Thymus (tissue), 14 donors: ENCODE measurements at places on chromosomes 6 and 20. TPM values are rescaled to one million over a fixed set of nuclear protein-coding genes. Genes with fewer than 3 reads are reported as not detected.

- no peaks in the 10 kb centered on the region for H3K36me3 ChIP-seq
- H3K4me3 ChIP-seq, result no peak overlapping the region
- no peak overlapping the region for H3K27ac ChIP-seq
- H3K4me1 ChIP-seq, result no peaks in the 10 kb centered on the region
- H3K27me3 ChIP-seq, result no peaks in the 10 kb centered on the region
Observed at GRCh38 chr6:145339089-145339488, 396.2 kb downstream of the EPM2A start.

Gene ETV7
- total RNA-seq, result 4.4 TPM

DNA sequence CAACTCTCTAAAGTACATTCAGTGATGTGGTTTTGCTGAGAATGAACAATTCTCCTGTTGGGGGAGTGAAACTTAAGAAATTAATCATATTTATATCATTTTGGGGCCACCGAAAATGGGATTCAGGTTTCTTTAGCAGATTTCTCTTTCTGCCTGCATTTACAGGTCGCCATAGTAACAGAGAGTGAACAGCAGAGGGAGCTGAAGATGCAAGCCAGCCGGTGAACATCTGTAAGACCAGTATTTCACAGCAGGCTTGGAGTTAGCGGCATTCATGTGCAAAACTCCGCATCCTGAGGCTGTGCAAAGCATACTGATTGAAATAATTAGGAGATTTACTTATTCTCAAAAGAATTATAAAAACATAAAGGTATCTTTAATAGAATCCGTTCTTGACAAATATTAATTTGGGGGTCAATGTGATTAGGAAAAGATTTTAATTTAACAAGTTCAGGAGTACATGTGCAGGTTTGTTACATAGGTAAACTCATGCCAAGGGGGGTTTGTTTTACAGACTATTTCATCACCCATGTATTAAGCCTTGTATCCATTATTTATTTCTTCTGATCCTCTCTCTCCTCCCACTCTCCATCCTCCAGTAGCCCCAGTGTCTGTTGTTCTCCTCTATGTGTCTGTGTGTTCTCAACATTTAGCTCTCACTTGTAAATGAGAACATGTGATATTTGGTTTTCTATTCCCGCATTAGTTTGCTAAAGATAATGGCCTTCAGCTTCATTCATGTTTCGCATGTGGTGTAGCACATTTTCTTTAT lies 17.8 kb upstream of the HSF2 start:
- no peaks in the 10 kb centered on the region for H3K4me1 ChIP-seq
- H3K36me3 ChIP-seq, result no peaks in the 10 kb centered on the region
- DNase-seq, result peak; percentile 65
- H3K27ac ChIP-seq, result no peak overlapping the region
- no peaks in the 10 kb centered on the region for H3K27me3 ChIP-seq

GRCh38 chr6:170237999-170238740 lies 52.7 kb downstream of the DLL1 start:
- no peaks in the 10 kb centered on the region for H3K36me3 ChIP-seq
- no peak overlapping the region for H3K27ac ChIP-seq
- DNase-seq, result no peak
- peaks cover 8% of the 10 kb centered on the region for H3K27me3 ChIP-seq
- H3K4me3 ChIP-seq, result no peak overlapping the region
- H3K4me1 ChIP-seq, result no peaks in the 10 kb centered on the region

DNA sequence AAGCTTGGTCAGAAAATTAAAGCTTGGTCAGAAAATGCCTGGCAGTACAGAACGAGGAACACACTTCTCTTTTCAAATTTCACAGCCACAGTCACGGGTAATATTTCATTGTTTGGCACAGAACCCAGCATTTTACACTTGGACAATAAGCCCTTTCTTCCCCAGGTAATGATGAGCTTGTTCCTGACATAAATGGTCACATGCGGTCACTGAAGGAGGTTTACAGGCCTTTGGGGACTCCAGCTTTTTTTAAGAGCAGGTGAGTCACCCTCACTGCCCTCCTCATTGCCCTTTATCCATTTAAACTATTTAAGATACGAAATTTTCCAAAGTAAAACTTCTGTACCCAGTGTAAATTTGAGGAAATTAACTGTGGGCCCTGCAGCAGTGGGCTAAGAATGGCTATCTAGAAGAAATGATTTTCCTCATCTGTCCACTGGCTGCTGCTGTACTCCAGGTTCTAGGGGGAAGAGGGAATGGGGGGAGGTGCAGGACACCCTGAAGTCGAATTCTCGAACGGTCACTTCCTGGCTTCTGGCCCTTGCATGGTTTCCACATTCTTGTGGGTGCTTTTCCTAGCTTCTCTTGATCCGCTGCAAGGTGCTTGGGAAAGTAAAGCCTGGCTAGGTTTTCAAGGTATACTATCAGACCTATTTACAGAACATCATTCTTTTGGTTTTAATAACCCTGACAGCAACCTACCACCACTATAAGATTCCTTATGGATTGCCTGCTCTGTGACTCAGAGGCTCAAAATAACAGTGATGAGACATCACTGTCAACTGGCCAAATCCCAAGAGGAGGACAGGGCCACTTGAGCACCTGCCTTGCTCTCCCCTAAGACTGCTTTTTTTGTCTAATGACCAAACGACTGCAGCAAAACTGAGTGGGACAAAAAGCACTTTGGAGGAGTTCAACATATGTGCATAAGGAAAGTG lies 75.8 kb downstream of the PREP start:
- no peak for DNase-seq
- no peak overlapping the region for H3K4me3 ChIP-seq
- peaks cover 70% of the 10 kb centered on the region for H3K36me3 ChIP-seq
- H3K27me3 ChIP-seq, result no peaks in the 10 kb centered on the region
- H3K27ac ChIP-seq, result no peak overlapping the region
- no peaks in the 10 kb centered on the region for H3K4me1 ChIP-seq

Gene RAET1G
- total RNA-seq, result not detected

Gene LAMP5
- total RNA-seq, result 0.99 TPM

DNA sequence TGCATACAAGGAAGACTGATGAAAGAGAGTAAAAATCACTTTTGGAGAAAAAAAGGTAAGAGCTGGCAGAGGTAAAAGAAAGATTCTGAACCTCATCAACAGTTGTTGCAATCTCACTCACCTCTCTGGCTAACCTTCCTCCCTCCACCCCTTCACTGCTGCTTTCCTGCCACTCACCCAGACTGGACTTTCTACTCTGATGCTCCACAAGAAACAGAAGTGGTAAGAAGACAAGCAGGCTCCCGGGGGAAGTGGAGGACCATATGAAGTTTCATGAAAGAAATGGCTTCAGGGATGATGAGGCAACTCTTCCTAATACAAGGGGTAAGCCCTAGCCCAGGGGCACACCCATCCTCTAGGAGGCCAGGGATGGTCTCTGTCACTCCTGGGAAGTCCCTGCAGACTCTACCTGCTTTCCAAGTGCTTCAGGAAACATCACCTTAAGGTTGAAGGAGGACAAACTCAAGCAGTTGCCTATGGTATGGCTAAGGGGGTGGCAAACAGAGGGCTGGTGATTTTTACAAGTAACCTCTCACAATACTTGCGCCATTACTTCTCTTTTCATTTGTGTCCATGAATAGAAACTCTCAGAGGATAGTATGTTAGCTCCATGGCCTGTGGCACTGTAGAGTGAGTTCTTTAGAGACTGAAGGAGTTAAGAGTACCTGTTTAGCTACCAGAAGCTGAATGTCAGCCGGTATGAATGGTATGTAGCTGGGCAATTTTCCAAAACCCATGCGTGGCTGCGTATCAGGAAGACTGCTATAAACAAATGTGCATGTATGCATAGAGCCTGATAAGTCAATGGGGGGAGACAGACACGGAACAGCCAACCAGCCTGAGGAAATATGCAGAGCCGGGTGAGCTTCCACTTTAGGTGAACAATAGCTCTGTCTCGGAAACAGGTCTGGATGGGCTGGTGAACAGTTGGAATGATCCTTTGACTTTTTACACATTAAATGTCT lies 112.0 kb downstream of the BACH2 start:
- H3K27me3 ChIP-seq, result no peaks in the 10 kb centered on the region
- peaks cover 3% of the 10 kb centered on the region for H3K36me3 ChIP-seq
- no peak overlapping the region for H3K4me3 ChIP-seq
- no peak for DNase-seq
- peaks cover 17% of the 10 kb centered on the region for H3K4me1 ChIP-seq

- peaks cover 55% of the 10 kb centered on the region for H3K4me1 ChIP-seq
- H3K36me3 ChIP-seq, result no peaks in the 10 kb centered on the region
Observed at GRCh38 chr6:14540276-14540675, 422.7 kb downstream of the CD83 start.

GRCh38 chr20:23690581-23690980 lies 1.7 kb upstream of the CST4 start:
- no peaks in the 10 kb centered on the region for H3K4me1 ChIP-seq
- no peaks in the 10 kb centered on the region for H3K36me3 ChIP-seq
- H3K27ac ChIP-seq, result no peak overlapping the region
- H3K4me3 ChIP-seq, result no peak overlapping the region

GRCh38 chr6:26309731-26310142 lies 55.3 kb upstream of the BTN3A2 start:
- no peak overlapping the region for H3K27ac ChIP-seq
- peaks cover 17% of the 10 kb centered on the region for H3K4me1 ChIP-seq
- H3K4me3 ChIP-seq, result no peak overlapping the region
- no peaks in the 10 kb centered on the region for H3K36me3 ChIP-seq

Gene RIMS1
- total RNA-seq, result 0.14 TPM

- H3K4me1 ChIP-seq, result no peaks in the 10 kb centered on the region
- DNase-seq, result no peak
- no peak overlapping the region for H3K27ac ChIP-seq
- no peaks in the 10 kb centered on the region for H3K27me3 ChIP-seq
Observed at GRCh38 chr6:45714006-45714730, 301.5 kb downstream of the CLIC5 start.

DNA sequence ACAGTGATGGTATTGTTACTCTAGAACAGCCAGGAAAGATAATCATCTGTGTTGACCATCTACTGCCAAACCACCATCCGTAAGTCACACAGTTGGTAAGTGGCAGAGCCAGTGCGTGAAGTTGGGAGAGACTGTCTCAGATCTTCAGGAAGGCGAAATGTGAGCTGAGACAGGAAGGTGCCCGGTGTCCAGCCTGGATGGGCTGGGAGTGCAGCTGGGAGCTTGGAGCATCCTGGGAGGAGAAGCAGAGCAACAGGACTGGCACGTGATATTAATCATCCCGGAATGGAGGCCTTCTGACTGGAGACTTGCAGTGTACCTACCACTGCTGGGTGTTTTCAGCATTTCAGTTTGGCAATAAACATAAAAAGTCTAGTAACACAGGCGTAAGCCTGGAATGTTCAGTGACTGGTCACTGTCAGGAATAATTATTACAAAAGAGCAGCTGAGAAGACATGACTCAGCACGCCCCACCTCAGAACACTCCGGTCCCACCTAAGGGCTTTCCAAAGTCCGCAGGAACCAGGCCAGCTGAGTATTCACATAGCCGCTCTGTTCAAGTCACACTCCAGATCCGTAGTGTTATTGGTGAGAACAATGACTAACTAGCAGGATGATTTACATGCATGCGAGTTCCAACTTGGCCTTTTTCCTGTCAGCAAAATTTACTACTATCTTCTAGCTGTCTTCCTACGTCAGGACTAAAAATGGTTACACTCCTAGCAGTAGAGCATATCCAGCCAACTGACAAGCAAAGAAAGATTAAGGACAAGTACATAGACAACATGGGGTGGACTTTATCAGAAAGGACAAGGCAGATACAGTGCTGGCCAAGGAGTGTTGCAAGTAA lies 45.1 kb upstream of the PNRC1 start:
- DNase-seq, result no peak
- H3K4me1 ChIP-seq, result peaks cover 11% of the 10 kb centered on the region
- peak overlapping the region; percentile 86 for H3K27ac ChIP-seq
- no peak overlapping the region for H3K4me3 ChIP-seq
- no peaks in the 10 kb centered on the region for H3K36me3 ChIP-seq

Gene MAP1LC3A
- 6.8 TPM for total RNA-seq

Gene ELOVL5
- 75.6 TPM for total RNA-seq
